Fibroblast of the aortic adventitia (primary cell): ENCODE measurements at places on chromosomes 16 and 17.
A peak's percentile ranks its signal among the peaks of the same experiment; 100 is the strongest.

- peak; percentile 83 for DNase-seq
Measured at GRCh38 chr17:31394544-31394943, 3.1 kb downstream of the RAB11FIP4 start.

DNA sequence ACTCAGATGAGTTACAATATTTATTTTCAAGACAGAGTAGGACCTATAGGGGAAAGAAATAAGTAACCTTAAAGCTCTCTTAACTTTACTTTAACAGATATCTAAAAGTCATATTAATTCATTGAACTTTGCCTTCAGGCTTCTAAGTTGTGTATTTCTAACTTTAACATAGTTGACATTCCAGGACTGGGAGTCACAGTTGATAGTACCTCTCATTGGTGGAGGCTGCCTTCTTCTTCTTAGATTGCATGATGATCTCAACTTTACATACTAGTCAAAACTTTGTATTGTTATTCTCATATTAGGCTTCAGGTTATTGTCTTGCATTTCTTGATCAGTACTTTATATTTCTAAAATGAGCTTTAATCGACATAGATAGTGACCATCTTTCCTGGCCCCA, 350.1 kb upstream of the KIF2B start:
- DNase-seq = no peak

GRCh38 chr16:1094124-1094479, 1.9 kb downstream of the C1QTNF8 start:
- DNase-seq = no peak

DNA sequence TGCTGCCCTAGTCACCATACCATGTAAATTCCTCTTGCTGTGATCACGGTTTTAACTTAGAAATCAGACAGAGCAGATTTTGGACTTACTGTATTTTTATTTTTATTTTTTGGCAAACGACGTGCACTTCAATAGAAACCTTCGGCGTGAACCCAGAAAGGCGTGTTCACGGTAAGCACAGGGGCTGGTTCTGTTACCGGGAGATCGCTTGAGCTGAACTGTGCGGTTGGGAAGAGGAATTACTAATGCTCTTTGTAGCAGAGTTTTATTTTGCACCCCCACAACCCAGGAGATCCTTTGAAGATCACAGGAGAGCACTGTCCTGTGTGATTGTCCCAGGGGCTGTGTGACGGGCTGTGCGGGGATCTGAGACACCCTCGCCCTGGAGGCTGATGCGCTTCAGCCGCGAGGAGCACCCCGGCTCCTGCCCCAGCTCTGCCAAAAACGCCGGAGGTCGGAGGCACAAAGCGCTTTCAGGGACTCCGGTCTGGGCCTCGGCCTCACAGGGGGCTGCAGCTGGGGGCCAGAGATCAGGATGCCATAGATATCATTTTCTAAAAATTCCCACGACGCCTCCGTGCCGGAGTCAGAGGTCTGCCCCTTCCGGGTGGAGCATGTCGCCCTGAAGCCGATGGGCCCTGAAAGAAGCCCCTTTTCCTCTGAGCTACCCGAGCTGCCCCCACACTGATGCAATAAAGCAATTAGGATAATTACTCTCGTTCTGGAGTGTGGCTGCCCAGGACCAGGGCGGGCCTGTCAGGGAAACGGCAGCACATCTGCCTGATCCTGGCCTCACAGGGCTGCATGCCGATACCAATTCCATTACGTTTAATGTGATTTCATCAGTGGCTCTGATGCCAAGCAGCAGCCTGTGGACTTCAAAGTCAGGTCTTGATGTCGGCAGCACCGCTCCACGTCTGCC, 71.8 kb downstream of the LMF1 start:
- DNase-seq = no peak

GRCh38 chr17:57356719-57357391, 100.5 kb downstream of the MSI2 start:
- no peak for DNase-seq

DNA sequence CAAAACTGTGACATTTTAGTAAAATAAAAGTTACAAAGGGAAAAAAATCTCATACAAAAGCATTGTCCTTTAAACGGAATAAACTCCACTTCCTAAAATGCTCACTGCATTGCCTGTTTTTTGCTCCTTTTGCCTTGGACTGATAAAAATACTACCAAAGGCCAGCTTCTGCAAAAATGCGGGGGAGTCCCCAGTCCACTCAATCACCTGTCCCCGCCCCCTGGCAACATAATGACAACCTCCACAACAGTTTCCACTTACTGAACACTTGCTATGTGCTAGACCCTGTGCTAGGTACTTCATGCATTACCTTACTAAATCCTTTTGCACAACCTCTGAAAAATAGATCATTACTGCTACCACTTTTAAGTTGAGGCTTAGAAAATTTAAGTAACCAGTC, 172.7 kb upstream of the CCL2 start:
- no peak for DNase-seq

GRCh38 chr16:79097166-79097565, 503.4 kb downstream of the MAF start:
- no peak for DNase-seq

- no peak for DNase-seq
Measured at GRCh38 chr16:68252383-68252782, 7.2 kb downstream of the PLA2G15 start.

- DNase-seq = no peak
Measured at GRCh38 chr16:19524356-19524615, 544 bp downstream of the CCP110 start.

- no peak for DNase-seq
Measured at GRCh38 chr16:64011650-64012049, 1110.2 kb downstream of the CDH11 start.

DNA sequence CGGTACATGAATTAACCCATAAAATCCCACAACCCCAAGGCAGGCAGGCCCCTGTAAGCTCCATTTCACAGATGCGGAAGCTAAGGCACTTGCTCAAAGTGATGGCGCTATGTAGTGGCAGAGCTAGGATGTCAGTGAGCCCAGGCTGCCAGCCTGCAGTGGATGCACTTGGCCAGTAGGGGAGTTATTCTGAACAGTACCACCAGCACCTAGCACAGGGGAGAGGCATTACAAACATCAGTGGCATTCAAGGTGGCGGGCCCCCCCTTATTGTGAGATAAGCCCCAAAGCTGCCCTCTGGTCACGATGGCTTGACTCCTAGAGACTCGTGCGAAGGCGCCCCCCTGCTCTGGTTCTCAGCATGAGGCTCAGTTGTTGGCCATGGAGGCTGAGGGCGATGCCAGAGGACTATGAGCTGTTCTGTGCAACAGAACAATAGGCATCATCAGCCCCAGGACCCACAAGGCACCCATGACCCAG, 33.8 kb downstream of the GTF3C1 start:
- no peak for DNase-seq

DNA sequence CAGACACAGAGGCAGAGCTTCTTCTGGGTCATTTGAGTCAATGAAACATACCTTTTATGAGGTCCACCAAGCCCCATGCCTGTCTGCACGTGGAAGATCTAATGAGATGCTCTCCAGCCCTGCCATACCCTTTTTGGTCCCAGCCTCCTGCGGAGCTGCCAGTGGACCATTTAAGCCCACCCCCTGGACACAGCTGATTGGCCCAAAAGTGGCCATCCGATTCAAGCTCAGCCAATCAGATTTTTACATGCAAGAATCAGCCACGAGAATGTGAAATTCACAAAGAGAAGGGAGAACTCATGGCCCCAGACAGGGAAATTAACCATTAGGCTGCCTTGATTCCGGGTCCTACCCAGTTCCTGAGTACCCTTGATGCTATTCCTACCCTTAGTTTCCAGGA, 231.0 kb upstream of the EEF2KMT start:
- DNase-seq = no peak

DNA sequence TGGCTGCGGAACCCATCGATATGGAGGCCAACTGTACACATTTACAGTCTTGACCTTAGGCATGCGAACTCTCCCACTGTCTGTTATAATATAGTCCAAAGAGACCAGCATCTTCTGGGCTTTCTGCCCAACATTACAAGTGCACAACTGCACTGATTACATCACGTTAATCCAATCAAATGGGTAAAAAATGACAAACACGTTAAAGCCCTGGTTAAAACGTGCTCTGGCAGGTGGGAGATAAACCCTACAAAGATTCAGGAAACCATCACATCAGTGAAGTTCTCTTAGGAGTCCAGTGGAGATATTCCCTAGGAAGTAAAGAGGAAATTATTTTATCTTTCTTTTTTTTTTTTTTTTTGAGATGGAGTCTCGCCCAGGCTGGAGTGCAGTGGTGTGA, 23.7 kb upstream of the XYLT2 start:
- peak; percentile 26 for DNase-seq

DNA sequence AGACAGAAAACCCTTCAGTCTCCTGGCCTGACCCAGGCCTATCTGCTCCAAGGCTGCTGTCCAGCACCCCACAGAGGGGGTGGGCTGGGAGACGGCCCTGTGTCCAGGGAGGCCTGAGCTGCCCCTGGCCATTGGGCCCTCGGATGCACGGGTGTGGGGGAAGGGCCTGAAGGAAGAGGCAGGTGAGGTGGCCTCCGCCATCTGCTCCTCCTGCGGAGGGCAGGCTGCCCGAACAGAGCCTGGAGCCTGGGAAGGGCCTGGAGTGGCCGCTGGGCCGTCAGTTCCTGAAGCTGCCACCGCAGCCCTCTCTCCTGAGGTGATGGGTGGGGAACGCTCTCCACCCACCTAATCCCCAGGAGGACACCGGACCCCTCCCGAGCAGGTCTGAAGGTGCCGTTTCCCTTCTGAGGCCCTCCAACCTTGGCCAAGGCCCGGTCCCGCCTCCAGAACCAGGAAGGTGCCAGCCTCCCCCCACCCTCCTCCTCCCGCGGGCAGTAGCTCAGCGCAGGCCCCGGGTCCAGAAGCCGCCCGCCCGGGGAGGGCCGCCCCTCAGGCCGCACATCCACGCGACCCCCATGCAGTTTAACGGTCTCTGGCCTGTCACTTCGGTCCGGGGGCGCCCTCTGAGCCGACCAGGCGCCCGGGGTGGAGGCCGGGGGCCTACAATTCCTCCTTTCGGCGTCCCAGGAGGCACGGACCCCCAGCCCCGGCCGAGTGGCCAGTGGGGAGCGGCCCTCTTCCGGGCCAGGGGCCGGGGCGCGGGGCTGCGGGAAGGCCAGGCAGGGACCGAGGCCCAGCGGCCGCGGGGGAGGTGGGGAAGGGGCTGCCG, 835 bp downstream of the FBXL16 start:
- DNase-seq = no peak

DNA sequence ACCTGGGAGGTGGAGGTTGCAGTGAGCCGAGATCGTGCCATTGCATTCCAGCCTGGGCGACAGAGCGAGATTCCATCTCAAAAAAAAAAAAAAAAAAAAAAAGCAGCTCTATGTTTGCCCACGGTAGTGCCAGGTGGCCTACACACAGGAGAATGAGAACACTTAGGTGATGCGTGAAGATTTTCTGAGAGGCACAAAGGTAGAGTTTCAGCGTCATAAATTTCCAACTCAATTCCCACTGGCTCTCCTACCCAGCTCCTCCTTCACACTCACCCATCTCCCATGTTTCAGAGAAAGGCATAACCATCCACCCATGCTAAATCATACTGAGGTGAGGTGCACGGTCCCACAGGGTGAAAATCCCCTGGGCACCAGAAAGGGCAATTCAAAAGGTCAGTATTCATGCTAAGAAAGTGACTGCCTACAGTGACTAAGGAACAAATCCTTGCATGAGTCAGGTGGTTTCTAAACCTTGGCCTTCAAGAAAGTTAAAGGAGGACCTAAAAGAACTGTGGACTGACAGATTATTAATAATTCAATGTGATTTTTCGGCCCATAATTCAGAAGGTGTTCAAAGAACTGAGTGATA, 4.8 kb downstream of the DCAKD start:
- no peak for DNase-seq

DNA sequence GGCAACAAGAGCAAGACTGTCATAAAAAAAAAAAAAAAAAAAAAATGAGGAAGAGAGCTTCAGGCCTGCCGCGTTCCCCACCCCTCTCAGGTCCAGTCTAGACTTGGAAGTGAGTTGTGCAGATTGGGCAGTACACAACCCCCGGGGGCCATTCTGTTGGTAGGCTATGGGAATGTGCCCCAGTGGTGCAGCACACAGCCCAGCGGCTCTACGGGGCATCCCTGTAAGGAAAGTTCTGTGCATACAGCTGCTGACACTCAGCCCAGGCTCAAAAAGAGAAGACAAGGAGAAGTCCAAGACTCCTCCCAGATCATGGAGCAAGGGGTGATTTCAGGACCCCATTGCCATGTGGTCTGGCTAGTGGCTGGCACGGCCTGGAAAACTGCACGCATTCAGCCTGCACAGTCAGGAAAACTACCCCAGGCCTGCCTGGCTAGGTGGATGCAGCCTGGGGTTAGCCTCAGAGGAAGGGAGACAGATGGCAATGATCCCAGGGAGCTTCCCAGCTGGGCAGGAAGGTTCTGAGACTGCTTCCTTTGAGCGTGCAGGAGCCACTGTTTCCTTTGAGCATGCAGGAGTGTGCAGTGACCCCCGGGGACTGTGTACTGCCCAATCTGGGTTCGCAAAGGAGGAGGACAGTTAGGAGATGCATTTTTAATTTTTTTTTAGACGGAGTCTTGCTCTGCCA, 44.8 kb downstream of the PECAM1 start:
- DNase-seq = no peak

DNA sequence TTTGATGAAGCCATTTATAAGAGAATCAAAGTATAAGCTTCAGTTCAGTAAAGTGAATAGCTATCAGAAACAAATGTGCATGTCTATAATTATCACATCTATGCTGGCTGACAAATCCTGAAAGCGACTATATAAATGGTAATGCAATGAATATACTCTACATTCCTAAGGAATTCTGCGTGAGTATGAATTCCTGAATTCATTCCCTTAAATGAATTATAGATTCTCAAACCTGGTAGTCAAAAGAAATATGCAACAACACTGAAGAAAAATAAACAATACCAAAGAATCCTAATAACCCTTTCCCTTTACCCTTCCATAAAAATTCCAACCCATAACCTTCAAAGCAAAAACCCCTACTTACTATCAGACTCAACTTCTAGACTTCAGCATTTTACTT, 416.6 kb upstream of the PMFBP1 start:
- DNase-seq = no peak

- peak; percentile 41 for DNase-seq
Measured at GRCh38 chr17:58538811-58539409, 24.5 kb upstream of the MTMR4 start.

GRCh38 chr16:11248133-11248532, 7.9 kb downstream of the SOCS1 start:
- no peak for DNase-seq

GRCh38 chr17:63450551-63450950, 4.4 kb upstream of the CYB561 start:
- no peak for DNase-seq

- DNase-seq = peak; percentile 73
Measured at GRCh38 chr17:65092262-65092661, 35.7 kb upstream of the GNA13 start.
